Esophagus muscularis mucosa (tissue), 4 donors: ENCODE measurements at places on chromosomes 1 and 21.

GRCh38 chr1:199778324-199778955 is 249.1 kb upstream of the NR5A2 start:
- no peaks in the 10 kb centered on the region for H3K36me3 ChIP-seq
- no peaks in the 10 kb centered on the region for H3K27me3 ChIP-seq
- no peaks in the 10 kb centered on the region for H3K4me1 ChIP-seq
- H3K27ac ChIP-seq: no peak overlapping the region
- no peak for DNase-seq
- no peak overlapping the region for H3K4me3 ChIP-seq

DNA sequence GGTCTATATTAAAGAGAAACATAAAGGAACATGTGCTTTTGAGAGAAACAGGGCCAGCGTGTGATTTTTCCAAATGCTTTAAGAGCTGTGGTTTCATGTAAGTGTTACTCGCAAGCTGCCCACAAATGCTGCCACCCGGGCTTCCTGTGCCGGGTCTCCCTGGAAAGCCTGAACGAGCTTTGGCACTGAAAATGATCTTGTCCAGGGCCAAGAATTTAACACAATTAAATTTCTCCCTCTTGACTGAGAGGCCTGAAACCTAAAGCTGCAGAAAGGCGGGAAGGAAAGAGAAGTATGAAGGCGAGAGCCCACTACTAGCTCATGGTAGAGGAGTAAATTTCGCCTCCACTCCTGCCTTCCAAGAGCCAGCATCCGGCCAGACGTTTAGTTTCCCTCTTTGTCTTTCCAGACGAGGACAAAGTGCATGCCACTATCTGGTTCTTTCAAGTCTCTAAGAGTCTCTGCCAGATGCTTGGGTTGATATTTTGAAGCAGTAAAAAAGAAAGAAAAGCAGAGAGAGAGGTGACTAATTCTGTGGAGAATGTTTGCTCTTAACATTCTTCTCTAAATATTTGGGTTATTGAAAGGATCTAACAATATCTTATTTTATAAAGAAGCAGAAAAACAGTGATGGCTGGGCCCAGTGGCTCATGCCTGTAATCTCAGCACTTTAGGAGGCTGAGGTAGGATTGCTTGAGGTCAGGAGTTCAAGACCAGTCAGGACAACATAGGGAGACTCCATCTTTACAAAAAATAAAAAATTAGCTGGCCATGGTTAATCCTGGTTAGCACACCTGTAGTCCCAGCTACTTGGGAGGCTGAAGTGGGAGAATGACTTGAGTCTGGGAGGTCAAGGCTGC is 100.0 kb upstream of the HNRNPU start:
- peak overlapping the region; percentile 4 for H3K4me3 ChIP-seq
- DNase-seq: no peak
- no peaks in the 10 kb centered on the region for H3K36me3 ChIP-seq
- H3K27me3 ChIP-seq: no peaks in the 10 kb centered on the region

DNA sequence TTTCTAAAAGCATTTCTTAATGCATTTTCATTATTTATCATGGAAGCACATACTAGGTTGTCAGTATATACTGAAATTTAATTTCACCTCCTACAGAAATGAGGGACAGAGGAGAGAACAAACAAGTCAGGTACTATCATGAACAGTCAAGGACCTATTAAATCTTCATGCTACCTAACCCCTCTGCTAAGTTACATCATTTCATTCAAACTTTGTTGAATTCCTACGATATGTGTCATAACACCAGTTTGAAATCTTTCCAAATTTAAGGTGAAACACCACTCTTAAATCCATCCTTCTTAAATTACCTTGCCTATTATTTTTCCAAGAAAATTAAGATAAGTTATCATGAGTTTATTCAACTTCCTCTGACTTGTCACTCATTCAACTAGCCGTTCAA is 78.9 kb downstream of the DENND1B start:
- no peaks in the 10 kb centered on the region for H3K36me3 ChIP-seq
- H3K27me3 ChIP-seq: no peaks in the 10 kb centered on the region
- DNase-seq: no peak
- no peaks in the 10 kb centered on the region for H3K4me1 ChIP-seq

GRCh38 chr1:38776466-38777065 is 83.0 kb downstream of the RRAGC start:
- H3K27me3 ChIP-seq: no peaks in the 10 kb centered on the region
- no peak overlapping the region for H3K4me3 ChIP-seq
- no peak overlapping the region for H3K27ac ChIP-seq
- H3K36me3 ChIP-seq: no peaks in the 10 kb centered on the region
- no peaks in the 10 kb centered on the region for H3K4me1 ChIP-seq

- no peak overlapping the region for H3K4me3 ChIP-seq
- H3K27ac ChIP-seq: no peak overlapping the region
- no peaks in the 10 kb centered on the region for H3K27me3 ChIP-seq
- H3K4me1 ChIP-seq: peaks cover 17% of the 10 kb centered on the region
Observed at GRCh38 chr1:2640626-2641025, 7.8 kb upstream of the MMEL1 start.
